ENCODE measurements at places on chromosomes 12 and 14.

- no peak for DNase-seq
Measured at GRCh38 chr14:73258845-73259611, 21.7 kb downstream of the PAPLN start.

- DNase-seq = no peak
Measured at GRCh38 chr12:25994901-25995625, 36.6 kb downstream of the RASSF8 start.

GRCh38 chr14:104072586-104072985, 12.9 kb upstream of the ASPG start:
- no peak for DNase-seq

- DNase-seq = no peak
Measured at GRCh38 chr12:113065126-113066007, 8.8 kb downstream of the DTX1 start.

DNA sequence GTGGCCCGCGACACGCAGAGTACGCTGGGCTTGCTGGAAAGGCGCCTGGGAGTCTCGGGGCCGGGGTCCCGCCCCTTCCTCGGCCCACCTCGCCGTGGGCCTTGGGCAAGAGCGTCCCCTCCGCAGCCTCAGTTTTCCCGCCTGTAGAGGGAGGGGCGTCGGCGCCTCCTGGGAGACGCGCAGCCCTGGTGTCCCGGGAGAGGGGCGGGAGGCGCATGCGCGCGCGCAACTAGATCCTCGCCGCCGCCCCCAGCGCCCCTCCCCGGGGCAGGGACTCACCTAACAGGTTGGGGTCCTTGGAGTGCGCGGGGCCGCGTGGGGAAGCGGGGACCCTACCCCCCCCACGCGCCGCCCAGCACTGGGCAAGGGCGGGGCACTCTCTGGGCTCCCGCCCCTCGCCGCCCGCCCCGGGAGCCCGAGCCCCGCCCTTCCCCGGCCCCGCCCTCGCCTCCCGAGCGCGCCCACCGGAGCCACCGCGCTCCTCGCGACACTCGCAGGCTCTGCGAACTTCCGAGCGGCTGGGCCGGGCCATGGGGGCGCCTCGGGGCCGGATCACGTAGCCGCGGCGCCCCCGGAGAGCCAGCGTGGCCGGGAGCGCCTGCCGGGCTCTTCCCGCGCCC, at the start of gene KIF26A:
Gene KIF26A (plus strand): TSS at position 490 of the 620 bp plus-strand sequence. CDS start 136 bp downstream, outside the sequence.
- no peak for DNase-seq

- DNase-seq = no peak
Measured at GRCh38 chr12:19444097-19444496, 4.8 kb downstream of the AEBP2 start.

DNA sequence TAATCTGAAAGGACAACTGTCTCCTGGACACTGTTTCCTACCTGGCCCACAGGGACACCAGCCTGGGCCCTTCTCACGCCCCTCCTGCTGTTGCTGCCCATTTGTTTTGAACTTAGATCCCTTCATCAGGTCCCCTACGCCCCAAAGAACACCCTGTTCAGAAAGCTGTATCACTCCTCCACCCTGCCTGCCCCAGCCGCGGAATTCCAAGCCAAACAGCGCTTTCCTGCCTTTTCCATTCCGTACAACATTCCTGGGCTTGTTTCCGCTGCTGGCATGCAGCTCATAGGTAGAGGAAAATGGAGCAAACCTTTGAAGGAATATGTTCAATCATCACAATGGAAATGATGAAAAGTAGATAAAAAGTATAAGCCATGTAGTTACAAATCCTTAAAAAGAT, 12.8 kb upstream of the GSG1 start:
- no peak for DNase-seq

- no peak for DNase-seq
Measured at GRCh38 chr12:69055280-69055679, 122.3 kb upstream of the CPM start.

DNA sequence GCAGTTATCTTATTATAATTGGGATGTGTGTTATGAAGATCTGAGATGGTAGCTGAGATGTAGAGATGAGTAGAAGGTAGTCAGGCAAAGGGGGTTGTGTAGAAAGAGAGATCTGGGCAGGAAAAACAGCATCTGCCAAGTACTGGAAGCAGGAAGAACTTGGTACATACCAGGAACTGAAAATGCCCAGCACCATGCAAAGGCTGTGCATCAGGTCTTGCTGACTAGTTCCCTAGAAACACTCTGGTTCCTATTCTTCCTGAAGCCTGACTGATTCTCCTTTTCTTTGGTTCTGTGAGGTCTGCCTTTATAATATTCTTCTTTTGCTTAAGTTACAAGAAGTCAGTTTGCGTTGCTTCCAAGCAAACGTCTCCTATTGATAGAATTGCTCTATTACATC, 6.7 kb upstream of the NFATC4 start:
- DNase-seq = no peak

DNA sequence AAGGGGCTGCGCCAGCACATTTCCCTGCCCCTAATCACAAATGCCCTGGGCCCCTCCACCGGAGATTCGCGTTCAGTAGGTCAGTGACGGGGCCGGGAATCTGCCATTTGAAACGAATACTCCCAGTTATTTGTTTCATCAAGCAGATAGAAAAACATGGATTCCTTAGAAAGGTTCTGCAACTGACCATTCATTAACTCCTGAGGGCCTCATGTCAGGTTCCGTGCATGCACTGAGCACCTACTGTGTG, 25.6 kb upstream of the UBC start:
- no peak for DNase-seq

DNA sequence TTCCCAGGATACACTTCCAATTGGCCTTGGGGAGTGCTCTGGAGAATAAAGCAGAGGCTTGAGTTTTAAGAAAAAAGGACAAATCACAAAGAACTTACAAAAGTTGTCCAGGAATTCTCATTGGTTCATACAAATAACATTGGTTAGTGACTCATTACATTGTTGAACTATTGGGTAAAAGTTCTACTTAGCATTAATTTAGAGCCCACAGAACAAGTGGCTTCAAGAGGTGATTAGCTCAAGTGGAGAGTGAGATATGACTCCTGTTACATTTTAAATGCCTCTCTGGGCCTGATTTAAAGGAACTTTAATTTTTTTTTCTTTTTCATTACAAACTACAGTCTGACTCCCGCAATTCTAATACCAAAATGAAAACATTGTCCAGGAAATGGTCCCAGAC, 72.9 kb downstream of the ASCL4 start:
- DNase-seq = no peak

- DNase-seq = no peak
Measured at GRCh38 chr12:21631367-21631766, 26.3 kb downstream of the LDHB start.

GRCh38 chr14:28088125-28088524, 678.5 kb upstream of the FOXG1 start:
- no peak for DNase-seq

DNA sequence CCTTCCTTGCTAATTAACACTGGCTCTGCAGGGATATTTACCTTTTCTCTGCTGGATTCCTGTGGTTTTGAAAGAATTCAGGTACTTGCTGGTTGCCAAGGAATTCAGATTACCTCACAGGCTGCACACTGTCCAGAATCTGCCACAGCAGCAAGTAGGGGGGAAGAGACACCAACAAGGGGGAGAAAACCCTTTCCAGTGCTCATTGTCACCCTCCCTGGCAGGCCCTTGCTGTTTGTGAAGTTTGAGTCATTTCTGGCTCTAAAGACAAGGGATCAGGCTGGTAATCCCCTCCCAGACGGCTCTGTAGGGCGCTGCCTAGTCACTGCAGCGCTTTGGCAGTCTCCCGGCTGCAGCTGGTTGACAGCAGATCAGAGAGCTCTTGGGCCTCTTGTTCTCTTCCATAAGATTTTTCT, 50.8 kb downstream of the TTLL5 start:
- DNase-seq = no peak

GRCh38 chr14:76876076-76876475, 49.9 kb downstream of the LRRC74A start:
- no peak for DNase-seq

DNA sequence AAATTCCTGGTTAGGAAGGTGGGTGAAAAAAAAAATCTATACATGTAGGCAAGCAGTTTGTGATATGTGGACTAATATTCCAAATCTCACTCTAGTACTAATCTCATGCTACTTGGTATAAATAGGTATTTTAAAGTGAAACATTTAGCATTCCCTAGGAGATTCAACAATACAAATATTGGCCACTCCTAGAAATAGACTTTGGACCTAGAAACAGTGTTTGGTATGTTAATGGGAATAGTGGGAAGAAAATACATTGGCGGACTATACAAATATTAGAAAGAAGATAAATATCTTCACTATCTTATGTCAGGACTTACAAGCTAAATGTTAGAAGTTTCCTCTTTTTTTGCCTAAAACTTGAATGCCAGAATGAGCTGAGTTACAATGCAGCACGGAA, 28.2 kb downstream of the HIGD1C start:
- no peak for DNase-seq

GRCh38 chr14:72420749-72421474, 473.0 kb downstream of the DPF3 start:
- DNase-seq = no peak

GRCh38 chr12:52907092-52907810, 2.4 kb upstream of the KRT8 start:
- DNase-seq = no peak

DNA sequence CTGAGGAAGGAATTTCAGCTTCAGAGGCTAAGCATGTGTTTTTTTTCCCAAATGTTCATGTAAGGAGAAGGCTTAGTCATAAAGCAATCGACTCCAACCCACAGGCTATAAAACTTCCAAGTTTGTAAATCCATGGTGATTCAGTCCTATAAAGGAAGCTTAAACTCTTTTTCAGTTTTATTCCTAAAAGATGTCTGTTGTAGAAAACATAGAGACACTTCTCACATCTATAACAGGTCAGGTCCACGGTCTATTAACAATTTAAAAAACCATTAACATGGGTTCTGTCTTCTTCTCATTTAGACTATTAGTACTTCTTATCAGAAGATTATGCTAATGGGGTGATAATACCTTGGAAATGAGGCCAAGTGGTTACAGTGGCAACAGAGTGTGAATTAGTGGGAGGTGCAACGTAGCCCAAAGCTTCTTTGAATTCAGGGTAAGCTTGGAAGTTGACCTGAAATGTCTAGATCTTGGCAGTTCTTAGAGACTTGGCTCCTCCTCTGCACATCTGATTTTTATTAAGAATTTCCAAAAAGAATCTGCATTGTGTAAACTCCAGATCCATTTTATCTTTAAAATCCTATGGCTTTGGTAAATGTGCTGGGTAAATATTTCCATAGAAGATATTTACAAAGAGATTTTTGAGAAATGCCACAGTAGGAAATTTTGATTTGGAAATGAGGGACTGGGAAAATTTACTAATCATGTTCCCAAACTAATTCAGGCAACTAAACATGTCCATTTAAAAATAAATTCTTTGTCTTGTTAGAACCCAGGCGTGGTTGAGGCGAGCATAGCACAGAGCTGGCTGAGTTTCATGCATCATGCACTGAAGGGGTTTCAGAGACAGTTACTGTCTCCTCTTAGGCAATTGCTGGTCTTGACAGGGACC, 86.4 kb downstream of the EML1 start:
- no peak for DNase-seq

DNA sequence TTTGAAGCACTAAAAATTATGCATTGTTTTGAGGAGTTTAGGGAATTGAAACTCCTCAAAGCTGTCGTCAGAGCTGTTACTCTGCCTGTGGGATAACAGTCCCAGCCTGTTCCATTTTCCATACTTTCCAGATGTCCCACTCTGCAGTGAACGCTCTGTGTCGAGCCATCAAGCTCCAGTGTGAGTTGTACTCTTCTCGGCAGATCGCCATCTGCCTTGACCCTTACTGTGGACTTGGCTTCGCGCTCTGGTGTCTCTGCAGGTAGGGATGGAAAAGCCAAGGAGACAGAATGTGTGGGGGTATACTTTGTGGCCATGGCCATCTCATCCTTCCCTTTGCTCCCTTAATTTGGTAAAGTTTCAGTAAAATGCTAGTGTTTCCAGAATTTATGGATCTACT, 35.5 kb upstream of the ATF1 start:
- no peak for DNase-seq

DNA sequence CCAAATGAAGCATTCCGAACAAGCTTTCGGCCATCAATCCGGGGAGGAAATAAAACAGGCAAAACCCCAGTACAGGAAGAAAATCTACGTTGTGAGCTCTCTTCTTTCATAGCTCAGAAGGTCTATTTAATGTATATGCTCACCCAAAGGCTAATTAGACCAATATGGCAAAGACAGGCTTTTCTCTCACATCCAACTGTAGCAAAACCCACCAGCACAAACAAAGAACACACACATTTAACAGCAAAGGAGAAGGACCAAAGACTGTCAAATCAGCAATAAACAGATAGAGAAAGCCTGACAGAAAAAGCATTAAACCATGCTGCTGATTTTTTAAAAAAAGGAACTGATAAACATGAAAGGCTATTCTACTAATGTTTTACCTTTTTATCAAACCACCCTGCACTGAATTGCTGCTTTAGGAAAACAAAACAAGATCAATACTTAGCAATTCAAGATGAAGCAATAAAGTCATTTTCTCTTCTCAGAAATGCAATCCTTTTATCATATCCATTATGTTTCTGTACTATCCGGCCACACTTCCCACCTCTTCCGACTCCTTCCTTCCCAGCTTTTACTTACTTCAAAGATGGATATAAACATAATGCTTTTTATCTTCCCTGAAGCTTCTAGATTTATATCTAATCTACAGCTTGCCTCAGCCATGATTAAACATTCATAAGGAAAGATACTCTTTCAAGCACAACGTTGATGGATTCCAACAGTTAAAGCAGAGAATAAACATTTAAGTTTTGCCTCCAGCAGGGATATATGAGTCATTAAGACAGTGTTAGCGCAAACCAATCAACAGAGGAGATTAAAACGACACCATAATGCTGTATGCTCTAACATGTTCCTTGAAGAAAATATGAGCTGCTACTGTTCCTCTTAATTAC, 74.6 kb upstream of the BBS10 start:
- no peak for DNase-seq

DNA sequence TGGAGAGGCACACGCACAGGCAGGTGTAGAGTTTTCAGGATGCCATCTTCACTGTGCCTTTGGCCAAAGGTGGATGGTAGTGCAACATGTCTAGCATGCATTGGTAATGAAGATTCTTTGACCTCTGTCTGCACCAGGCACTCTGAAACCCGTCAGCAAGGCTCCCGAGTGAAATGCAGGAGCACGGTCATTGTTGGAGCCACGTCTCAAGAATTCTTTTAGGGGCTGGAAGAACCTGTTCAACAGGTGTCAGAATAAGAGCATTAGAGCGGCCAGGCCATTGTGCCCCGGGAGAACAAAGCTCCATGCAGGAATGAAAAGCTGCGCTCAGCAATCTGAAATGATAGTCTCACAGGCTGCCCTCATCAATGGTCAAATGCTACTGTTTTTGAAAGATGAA, 40.2 kb upstream of the DICER1 start:
- no peak for DNase-seq

DNA sequence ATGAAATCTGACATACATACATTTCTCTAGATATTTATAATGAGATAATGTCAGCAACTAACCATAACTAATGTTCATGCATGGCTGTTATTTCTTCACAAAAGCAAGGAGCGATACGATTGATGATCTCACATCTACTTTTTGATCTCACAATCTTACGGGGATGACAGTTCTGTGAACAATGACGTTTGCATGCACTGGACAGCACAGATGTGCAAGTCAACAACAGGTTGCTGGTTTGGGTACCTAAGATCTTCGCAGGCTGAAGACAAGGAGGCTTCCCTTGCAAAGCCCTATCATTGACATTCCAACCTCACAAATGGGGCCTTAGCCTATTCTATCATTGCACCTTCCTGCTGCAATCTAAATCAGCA, 53.6 kb downstream of the C12orf42 start:
- no peak for DNase-seq

GRCh38 chr12:100995201-100995600, 200.6 kb downstream of the ANO4 start:
- DNase-seq = no peak
